ENCODE measurements at places on chromosomes 6 and 20.

- no peak for DNase-seq
Observed at GRCh38 chr6:3782876-3783832, 31.6 kb upstream of the PXDC1 start.

DNA sequence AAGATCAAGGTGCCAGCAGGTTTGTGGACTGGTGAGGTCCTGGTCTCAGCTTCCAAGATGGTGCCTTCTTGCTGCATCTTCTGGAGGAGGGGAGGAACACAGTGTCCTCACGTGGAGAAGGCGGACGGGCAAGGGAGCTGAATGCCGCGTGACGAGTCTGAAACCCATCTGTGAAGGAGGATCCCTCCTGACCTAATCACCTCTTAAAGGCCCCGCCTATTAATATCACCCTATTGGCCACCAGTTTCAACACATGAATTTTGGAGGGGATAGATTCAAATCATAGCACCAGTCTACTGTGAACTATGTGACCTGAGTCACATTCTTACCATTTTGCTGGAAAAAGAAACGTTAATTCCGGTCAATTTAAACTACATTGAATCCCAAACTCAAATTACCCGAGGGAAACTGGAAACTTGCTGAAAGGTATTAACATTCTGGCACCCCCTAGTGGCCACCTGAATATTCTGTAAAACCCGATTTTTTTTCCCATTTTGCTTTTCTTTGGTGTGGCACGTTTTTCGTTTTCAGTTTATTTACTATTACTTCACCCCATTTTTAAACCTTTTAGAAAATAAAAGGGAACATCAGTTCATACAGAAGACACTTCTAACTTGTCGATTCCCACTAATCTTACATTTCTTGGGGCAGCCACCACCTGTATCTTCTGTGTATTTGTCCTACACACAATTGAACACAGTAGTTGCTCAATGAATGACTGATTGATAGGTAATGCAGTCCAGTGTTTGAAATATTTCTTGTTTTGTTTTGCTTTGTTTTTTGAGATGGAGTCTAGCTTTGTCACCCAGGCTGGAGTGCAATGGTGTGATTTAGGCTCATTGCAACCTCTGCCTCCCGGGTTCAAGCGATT is 17.9 kb upstream of the CCDC170 start:
- peak; percentile 45 for DNase-seq

DNA sequence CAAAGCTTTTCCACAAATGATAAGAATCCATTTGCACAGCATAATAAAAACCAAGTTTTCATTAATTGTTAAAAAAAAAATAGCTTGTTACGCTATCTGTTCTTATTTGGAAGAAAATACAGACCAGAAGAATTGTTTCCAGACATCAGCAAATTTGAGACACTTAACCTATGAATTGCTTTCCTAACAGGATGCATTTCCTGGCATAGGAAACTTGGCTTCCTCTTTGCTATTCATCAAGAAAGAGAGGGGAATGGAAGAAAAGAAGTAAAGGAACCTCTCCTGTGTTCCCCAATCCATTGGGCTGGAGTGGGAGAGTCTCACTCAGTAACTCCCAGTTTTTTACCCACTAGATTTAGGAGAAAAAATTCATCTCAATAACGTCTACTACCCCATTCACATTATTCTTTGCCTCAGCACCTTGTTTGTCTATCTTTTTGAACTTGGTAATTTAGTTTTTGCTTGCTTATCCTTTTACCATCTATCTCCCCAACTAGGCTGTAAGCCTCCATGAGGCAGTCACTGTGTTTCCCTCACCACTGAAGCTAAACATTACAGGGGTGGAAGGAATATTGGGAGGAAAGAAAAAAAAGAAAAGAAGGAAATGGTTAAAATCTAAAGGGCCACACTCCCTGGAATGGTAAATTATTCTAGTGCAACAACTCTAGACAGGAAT is 150.3 kb downstream of the COL21A1 start:
- DNase-seq: no peak

DNA sequence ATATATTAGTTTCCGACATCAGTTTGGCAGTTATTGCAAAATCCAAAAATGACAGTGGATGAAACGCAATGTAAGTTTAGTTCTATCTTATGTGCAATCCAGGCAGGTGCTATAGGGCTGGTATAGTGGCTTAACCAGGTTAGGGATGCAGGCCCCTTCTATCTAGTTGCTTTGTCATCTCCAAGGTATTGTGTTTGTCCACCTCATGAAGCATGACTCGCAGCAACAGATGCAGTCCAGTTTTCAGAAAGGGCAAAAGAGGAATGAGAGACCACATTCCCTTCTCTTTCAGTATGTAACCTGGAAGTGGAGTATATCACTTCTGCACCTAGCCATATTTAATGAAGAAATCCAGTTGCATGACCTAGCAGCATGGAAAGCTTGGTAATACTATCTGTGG is 59.7 kb downstream of the PKIB start:
- no peak for DNase-seq

DNA sequence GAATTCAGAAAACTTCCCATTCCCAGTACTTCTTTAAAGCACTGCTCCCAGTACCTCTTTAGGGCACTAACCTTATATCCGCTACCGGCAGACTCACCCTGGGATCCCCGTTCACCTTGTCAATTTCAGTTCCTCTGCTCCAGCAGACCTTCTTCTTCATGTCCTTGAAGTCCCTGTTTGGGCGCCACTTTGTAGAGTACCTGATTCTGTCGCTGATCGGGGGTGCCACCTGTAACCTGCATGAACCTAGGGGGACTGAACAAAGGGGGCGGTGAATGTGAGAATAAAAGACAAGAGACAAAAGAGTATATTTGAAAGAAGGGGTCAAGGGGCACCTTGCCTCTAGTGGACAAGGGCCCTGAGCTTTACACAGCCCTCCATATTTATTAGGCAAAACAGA is 4.9 kb upstream of the GINS1 start:
- no peak for DNase-seq

- peak; percentile 70 for DNase-seq
Observed at GRCh38 chr6:84137051-84137375, 90.4 kb downstream of the CEP162 start.

GRCh38 chr20:64225828-64226598 is 29.5 kb upstream of the PCMTD2 start:
- DNase-seq: no peak

Measured in NCI-H1694 (cell line).